ENCODE measurements at places on chromosomes 12 and 14.
A peak's percentile ranks its signal among the peaks of the same experiment; 100 is the strongest.

DNA sequence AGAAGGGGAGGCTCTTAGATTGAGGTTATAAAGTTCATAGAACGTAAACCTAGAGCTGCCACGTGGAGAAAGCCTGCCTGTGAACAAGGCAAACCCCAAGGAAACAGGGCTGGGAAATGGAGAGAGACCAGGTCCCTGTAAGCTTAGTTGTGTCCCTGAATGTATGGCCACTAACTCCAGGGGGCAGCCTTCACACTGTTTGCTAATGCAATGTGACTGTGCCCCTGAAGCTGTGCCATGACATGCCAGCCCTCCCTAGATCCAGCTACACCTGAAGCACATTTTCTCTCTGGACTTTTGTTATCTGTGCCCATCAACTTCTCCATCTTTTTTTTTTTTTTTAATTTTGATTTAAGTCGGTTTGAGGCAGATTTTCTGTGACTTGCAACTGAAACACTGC is 60.6 kb upstream of the TMCC3 start:
- no peak for DNase-seq

- DNase-seq: no peak
These were observed 131.0 kb downstream of the NCOR2 start for GRCh38 chr12:124436366-124436765.

- no peak for DNase-seq
These were observed 24.9 kb upstream of the CCDC63 start for GRCh38 chr12:110821917-110822316.

DNA sequence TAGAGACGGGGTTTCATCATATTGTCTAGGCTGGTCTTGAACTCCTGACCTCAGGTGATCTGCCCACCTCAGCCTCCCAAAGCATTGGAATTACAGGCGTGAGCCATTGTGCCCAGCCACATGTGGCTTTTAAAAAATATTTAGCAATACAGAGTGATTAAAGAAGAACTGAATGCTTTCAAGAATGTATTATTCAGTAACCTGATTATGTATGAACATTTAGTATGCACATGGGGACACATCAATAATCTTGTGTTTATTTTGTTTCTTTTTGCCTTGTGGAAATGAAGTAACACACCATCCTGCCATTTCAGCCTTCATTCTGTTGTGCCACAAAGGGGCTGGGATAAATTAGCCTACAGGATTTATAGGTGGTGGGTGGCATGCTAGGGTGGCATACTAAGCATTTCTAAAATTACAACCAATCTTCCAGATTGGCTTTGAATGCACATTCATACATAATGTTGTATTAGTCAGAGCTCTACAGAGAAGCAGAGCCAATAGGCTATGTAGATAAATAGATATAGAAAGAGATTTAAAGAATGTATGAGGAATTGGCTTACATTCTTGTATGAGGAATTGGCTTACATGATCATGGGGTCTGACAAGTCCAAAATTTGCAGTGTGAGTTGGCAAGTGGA is 25.5 kb upstream of the TXNRD1 start:
- DNase-seq: no peak

- DNase-seq: peak; percentile 45
These were observed 128.5 kb downstream of the KIF26A start for GRCh38 chr14:104266631-104267575.

DNA sequence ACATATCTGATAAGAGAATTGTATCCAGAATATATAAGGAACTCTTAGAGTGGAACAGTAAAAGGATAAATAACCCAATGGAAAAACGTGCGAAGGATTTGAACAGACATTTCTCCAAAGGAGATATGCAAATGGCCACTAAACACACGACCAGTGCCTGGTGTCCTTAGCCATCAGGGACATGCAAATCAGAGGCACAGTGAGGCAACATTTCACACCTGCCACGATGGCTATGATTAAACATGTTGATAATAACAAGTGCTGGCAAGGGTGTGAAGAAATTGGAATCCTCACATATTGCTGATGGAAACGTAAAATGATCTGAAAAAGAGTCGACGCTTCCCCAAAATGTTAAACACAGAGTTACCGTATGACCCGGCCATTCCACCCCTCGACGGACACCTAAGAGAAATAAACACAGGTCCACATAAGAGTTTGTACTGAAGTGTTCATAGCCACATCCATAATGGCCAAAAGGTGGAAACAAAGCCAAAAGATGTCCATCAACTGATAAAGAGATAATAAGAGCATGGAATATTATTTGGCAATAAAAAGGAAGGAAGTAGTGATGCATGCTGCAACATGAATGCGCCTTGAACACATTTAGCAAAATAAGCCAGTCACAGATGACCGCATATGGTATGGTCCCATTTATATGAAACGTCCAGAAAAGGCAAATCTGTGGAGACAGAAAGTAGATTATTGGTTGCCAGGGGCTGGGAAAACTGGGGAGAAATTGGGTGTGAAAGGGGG is 6.3 kb upstream of the TMEM121 start:
- no peak for DNase-seq

DNA sequence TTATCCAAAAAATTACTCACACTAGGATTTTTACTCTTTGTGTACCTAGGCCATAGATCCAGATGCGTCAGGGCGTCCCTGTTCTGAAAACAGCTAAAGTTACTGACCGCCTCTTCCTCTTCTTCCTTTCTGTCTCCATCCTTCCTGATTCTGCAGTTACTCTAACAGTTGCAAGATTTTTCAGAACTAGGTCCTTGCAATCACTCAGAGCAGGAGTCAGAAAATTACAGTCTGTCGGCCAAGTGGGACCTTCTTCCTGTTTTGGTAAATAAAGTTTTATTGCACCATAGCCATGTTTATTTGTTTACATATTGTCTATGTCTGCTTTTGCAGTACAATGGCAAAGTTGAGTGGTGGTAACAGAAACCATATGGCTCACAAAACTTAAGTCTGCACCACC is 25.6 kb upstream of the FGF6 start:
- no peak for DNase-seq

- DNase-seq: peak; percentile 66
These were observed 273.9 kb upstream of the RTL1 start for GRCh38 chr14:101177301-101177971.

GRCh38 chr12:132583736-132584135 is 26.6 kb downstream of the LRCOL1 start:
- DNase-seq: no peak

DNA sequence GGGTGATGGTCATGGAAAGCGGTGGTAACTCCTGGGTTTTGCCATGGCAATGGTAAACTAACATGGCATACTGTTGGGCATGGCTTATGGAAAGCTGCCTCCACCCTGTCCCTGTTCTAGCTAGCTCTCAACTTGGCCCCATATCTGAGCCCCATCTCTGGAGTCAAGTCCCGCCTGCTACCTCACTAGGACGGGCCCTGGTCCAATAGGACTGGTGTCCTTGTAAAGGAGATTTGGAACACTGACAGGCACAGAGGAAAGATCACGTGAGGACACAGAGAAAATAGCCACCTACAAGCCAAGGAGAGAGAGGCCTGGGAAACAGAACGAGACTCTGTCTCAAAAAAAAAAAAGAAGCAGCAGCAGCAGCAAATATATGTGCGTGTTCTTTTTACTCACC is 59.8 kb downstream of the RNFT2 start:
- no peak for DNase-seq

DNA sequence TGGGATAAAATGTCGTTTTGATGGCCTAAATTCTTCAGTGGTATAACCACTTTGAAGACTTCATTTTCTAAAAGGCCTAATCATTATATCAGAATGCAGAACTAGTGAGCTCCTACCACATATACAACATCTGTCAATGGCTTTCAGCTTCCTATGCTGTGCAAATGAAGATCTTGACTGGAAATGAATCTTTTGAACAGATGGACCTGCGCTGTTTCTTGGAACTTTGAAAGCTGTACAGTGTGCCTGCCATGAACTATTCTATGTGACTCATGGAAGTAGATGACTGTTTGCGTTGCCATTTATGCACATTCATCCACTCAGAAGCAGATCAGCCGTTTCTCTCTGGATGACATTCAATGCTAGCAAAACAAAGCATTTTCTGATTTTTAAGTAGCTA is 542.2 kb upstream of the USP15 start:
- no peak for DNase-seq

GRCh38 chr14:70317091-70317968 is 42.2 kb downstream of the COX16 start:
- no peak for DNase-seq

DNA sequence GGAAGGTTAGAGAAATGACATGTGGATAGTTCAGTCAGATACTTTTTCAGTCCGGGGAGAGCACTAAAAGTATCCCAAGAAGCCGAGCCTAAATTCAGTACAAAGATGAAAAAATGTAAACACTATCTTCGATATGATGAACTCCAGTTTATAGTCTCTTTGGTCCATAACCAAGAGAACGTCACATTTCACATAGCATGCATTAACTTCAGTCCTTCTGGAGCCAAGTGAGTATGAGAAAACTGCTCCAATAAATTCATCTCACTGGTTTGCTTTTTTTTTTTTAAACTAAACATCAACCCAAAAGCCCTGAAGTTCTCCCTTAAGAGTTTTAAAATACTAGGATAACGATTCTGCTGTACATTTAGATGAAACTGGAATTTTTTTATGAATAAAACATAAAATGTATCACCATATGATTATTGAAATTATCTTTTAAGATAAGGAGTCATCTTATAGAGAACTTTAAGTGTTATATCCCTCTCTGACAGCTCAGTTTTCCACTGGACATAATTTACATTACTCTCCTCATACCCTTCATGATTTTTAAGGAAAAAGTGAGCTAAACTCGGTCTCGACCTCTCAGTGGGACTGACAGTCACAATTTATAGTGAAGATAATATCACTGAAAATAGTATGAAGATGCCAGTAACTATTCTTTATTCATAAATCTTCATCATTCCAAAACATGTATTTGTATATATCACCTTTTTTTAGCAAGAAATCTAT is 841.5 kb upstream of the FLRT2 start:
- no peak for DNase-seq

GRCh38 chr14:65462411-65462810 is 49.9 kb downstream of the FUT8 start:
- DNase-seq: no peak

DNA sequence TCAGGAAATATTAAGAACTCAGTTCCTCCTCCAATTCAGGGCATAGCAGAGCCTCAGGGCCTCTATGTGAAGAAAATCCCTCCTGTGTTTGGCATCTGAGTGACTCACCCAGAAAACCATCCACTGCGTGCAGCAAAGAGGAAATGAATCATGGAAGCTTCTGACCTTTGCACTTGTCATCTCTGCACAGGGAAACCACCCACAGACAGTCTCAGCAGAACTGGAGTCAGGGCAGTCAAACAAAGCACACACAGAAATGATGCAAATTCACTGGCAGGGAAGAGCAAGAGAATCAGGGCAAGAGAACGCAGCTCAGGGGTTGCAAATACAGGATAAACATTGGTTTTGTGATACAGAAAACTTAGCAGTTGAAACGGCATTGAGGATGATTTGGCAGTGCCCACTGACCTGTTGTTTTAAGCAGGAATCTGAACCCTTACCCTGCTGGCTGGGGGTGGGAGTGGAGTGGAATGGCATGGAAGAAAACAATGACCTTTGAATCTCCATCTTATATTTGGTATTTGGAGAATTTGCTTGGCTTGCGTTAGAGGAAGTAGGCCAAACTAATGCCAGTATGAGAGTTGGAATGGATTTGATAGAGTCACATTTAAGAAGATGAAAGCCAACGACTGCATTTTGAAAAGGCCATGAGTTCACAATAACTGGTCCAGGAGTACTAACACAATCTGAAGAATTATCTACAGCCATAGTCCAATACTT is 53.5 kb downstream of the PHLDA1 start:
- peak; percentile 92 for DNase-seq
